ENCODE measurements at places on chromosomes 16 and 17. TPM values are rescaled to one million over a fixed set of nuclear protein-coding genes. Genes with fewer than 3 reads are reported as not detected.

The FBXW10 gene
- 0.60 TPM for total RNA-seq

The METTL2A gene
- total RNA-seq, result 7.8 TPM

The ZFPM1 gene
- 14.6 TPM for total RNA-seq

The TPSB2 gene
- total RNA-seq, result 1.6 TPM

GRCh38 chr16:87051526-87052320 is 265.5 kb downstream of the C16orf95 start:
- no peak for DNase-seq

DNA sequence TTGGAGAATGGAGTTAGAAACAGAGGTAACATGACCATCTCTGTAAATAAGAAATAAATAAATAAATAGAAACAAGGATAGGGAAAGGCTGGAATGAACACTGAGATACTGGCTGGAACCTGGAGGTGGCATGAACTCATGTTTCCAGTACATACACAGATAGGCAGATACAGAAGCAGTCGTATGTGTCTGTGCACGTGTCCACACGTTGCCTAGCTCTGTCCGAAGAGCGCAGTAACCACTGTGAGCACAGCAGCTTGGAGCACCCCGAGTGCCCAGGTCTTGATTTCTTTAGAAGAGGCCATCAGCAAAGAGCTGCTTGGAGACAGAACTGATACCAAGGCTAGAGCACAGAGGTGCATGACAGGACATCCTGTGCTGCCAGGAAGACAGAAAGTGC is 37.1 kb upstream of the SLC38A8 start:
- DNase-seq, result no peak

DNA sequence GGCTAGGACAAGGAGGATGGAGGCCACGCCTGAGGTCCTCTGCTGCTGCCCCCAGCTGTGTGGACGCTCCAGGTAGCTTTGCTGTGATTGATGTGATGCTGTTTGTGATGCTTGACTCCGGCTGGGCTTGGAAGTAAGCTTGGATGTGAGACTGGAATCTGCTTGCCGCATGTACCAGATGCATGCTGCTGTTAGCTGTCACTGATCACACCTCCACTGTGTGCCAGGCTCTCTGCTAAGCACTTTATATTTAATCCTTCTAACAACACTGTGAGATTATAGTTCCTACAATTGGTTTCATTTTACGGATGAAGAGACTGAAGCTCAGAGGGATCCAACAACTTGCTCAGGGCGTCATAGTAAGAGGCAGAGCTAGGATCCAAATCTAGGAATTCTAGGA is 23.5 kb downstream of the SNX29 start:
- no peak for DNase-seq

DNA sequence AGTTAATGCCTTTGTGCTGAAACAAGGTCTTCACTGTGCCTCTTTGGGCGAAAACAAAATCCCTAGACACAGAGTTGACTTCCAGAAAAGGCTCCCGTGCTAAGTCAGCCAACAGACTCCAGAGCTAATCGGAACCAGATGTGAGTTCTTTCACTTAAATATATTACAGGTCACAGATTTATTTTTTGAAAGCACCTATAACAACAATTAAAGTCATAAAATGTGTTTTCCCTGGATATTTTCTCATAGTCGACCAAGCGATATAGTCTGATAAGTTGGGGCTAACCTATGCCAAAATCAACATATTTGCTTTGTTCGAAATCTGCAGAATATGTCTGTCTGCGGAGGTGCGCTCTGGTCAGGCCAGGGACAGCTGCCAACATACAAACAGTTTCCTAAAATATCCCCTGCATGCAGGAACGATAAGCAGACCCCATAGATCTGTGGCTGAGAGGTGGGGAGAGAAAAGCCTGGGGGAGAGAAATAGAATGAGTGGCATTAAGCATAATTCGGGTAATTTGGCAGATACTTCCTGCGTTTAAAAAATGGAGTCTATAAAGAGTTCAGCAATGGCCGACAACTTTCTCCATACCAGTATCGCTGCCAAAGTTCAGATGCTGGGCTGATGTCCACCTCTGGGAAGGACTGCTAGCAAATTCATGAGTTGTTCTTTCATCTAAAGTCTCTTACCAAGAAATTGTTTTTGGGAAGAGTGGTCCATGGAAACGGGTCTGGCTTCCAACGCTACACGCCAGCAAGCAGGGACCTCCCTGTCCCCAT is 50.8 kb upstream of the MYH10 start:
- DNase-seq, result no peak

DNA sequence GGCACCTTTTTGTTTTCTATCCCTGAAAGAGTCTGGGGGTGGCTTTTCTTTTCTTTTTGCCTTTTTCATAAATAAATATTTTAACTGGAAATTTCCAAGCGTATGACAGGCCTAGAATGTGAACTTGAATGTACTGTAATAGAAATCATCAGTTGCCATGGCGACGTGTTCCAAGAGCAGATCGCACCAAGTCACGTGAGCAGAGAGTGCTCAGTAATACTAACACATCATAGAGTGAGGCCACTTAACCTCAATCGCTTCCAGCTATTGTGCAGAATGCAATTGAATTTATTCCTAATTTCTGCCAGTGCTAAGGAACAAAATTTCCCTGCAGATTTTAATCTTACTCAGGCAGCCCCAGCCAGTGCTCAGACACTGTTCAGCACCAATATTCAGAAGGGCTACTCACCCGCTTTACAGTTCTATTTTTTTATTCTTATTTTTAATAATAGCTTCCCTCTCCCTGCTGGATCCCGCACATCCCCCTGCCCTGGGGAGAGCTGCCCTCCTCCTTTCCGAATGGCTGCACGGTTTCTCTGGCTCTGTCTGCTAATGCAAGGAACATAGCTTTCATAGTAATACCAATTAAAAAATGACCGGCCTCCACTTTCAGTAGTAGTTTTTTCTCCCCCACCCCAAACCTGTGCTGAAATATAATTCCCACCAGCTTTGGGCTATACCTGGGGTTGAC is 26.2 kb upstream of the PMFBP1 start:
- DNase-seq, result no peak

DNA sequence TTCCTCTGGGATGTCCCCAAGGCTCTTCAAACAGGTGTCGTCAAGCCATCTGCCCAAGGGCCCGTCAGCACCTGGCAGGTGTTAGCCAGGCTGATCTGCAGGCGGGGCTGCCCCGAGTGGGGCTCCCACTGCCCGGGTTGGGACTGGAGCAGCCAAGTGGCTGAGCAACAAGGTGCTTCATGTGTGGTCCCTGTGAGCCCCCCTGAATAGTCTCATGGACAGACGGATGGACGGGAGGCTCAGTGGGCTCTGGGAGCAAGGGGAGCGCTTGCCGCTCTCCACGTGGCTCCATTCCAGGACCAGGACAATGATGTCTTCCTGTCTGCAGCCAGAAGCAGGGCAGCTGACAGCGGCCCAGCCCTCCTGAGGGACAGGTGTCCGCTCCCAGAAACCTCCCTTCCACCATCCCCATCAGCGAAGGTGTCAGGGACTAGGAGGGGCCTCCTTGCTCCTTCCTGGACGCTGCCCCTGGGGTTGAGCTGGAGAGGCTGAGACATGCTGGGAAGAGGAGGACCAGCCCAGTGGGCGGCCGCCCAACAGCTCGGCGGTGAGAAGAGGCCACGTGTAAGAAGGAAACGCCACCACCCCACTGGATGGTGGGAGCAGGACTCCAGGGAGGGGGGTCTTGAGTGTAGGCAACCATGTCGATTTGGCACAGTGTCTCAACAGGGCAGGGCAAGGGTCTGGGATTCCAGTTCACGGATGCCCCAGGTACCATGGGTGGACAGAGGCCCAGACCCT is 9.6 kb downstream of the SNAI3 start:
- no peak for DNase-seq

- no peak for DNase-seq
Observed at GRCh38 chr17:16215002-16215272, 397 bp downstream of the NCOR1 start.

DNA sequence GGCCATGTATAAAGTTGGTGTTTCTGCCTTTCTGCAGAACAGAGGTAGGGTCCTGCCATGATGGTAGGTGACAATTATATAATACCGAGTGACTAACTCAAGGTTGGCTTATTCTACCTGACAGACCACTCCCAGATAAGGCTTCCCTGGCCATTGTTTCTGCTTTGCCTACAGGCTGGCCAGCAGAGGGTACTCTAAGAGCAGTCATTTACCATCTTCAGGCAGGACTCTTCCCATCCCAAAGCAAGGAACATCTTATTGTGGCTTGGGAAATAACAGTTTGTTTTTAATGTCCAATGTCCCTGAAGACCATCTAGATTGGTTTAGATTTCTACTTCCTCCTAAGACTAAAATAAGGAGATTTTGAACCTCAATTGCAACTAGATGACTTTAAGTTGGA is 74.1 kb downstream of the SNX11 start:
- no peak for DNase-seq

DNA sequence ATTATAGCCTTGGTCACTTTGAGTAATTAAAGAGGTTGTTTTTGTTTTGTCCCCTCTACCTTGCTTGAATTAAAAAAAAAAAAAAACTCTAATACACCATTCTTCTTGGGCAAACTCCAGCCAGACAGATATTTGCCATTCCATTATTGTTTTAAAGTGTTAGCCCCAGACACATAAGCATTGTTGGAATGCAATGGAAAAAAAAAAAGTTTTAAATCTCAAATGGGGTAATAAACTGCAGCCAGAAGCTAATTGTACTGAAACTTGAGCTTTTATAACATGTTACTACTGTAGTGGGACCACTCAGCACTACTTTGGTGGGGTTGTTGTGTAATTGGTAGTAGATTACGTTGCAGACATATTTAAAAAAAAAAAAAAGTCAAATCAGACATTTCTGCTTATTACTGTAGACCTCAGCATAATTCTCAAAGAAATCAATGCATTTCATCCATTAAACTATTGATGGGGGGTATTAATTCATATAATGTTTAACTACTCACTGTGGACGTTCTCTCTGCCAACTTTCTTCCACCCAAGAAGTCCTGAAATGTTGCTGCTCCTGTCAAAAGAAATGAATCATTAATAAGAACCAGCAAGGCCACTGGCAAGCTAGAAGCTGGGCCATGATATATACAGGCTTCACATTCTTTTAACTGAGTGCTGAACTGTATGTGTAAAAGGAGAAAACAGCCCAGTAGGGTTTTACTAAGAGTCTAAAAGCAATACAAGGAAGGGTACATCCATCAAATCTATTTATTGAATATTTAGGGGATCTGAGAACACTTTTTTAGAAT is 626.6 kb upstream of the SOX9 start:
- DNase-seq, result no peak

- DNase-seq, result no peak
Observed at GRCh38 chr16:14628806-14629611, 1.1 kb downstream of the PARN start.

DNA sequence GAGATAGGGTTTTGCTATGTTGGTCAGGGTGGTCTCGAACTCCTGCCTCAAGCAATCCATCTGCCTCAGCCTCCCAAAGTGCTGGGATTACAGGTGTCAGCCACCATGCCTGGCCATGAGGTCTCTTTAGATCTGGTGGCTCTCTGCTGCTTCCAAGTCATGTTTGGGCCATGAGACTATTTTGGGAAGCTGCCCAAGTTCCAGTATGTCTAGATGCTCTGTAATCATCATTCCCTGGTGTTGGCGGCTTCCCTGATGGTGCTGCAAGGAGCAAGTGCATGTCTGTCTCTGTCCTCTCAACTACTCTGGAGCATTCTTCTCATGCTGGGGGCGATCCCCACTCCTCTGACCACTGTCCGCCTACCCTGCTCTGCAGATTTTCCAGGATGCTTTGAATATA is 6.4 kb upstream of the ODF4 start:
- no peak for DNase-seq

DNA sequence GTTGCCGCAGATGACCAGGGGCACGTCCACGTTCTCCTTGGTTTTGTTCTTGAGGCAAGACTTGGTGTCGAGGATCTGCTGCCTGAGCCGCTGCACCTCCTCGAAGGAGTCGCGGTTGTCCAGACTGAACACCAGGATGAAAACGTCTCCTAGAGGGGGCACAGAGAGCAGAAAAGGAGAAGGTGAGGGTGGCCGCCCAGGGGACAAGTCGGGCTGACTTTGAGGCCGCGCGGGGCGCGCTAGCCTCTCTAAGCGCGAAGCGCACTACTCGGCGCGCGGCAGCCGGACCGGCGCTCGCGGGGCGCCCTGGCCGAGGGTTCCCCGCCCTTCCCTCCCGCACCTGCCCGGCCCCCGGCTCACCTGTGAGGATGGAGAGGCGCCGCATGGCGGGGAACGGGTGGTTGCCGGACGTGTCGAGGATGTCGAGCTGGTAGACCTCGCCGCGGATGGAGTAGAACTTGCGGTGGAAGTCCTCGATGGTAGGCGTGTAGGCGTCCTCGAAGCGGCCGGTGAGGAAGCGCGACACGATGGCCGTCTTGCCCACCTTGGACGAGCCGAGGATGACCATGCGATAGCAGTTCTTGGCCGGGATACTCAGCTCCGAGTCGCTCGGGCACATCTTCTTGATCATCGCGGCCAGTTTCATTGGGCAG is 533 bp downstream of the RASD1 start:
- no peak for DNase-seq
